ENCODE measurements at places on chromosomes 1 and 21.

GRCh38 chr1:202961220-202961880 lies 3.2 kb upstream of the ADIPOR1 start:
- DNase-seq, result no peak

- DNase-seq, result peak; percentile 45
Observed at GRCh38 chr1:23149114-23149513, 19.5 kb downstream of the LUZP1 start.

DNA sequence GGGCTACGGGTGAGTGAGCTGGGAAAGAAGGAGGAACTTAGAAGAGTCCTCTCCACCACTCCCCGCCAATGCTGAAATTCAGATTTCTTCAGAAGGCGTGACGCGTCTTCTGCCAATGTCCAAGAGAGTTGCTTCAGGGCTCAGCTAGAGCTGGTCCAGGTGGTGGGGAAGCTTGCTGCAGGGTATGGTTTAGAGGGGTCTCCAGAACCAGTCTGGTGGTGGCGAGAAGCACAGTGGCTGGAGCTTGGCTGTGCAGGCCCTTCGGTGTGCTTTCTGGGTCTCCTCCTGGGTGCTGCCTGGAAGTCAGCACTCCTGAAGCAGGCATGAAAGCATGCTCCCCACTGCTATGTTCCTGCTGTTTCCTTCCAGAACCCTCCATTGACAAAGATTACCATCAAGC lies 387.2 kb downstream of the PTPRU start:
- DNase-seq, result no peak

DNA sequence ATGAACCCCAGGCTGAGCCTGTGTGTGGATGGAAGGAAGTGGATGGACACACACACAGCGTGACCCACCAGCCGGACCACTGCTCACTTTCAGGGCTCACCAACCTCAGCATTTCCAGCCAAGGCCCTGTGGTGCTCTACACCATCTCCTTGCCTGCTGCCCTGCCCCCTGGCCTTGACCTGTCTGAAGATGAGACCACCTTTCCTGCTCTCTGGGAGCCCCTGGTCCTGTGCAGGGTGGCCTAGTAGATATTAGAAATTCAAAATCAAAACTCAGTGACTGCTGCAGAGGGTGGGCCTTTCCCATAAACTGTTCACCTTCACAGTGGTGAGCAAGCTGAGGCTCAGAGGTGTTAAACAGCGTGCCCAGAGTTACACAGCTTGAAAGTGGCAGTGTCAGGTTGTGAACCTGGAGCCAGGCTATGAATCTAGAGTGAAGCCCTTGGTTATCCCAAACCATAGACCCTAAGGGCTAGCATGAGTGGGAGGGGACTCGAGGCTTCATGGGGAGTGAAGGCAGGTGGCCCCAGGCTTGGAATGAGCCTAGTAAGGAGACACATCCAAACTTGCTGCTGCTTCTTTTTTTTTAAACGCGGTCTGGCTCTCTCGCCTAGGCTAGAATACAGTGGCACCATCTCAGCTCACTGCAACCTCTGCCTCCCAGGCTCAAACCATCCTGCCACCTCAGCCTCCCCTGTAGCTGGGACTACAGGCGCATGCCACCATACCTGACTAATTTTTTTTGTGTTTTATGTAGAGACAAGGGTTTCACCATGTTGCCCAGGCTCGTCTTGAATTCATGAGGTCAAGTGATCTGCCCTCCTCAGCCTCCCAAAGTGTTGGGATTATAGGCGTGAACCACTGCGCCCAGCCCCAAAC lies 41.5 kb downstream of the MAN1C1 start:
- DNase-seq, result no peak

GRCh38 chr1:78375996-78376395 lies 114.8 kb upstream of the PTGFR start:
- DNase-seq, result no peak

- DNase-seq, result peak; percentile 43
Observed at GRCh38 chr1:59903141-59903754, 23.3 kb downstream of the CYP2J2 start.

- DNase-seq, result no peak
Observed at GRCh38 chr1:181075766-181076350, 12.6 kb upstream of the IER5 start.

DNA sequence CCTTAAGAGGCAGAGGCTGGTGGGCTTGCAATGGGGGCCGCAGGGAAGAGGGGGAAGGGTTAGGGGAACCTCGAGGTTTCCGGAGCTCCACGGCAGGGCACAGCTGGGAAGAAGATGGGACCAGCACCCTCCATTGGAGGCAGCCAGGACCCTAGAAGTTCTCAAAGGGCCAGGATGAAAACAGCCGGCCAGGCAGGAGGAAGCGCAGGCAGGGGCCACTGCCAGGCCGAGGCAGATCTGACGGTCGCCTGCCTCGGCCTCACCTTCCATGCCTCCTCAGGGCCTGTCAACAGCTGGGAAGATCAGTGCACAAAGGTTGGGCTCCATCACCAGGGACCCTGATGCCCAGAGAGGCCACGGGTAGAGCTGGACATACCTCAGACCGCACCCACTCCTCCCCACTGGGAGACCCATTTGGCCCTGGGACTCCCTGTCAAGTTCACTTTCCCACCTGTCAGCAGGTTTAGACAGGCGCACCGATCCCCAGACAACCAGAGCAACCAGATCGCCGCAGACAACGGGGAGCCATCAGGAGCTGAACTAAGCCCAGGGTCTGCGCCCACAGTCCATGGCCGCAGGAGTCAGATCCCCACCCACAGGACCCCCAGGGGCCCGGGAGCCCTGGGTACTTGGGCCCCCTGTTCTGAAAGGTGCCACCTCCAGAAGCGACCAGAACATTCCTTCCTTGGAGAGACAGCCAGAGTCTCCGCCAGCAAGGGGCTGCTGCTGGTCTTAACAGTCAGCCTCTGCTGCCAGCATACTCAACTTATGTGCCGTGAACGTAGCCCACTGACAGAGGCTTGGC lies 2.2 kb downstream of the SLC19A1 start:
- no peak for DNase-seq

GRCh38 chr1:116909512-116910378 lies at the start of gene PTGFRN:
Gene PTGFRN (plus strand): TSS chr1:116909916. CDS start chr1:116910204, 288 bp downstream.
- DNase-seq, result peak; percentile 40

DNA sequence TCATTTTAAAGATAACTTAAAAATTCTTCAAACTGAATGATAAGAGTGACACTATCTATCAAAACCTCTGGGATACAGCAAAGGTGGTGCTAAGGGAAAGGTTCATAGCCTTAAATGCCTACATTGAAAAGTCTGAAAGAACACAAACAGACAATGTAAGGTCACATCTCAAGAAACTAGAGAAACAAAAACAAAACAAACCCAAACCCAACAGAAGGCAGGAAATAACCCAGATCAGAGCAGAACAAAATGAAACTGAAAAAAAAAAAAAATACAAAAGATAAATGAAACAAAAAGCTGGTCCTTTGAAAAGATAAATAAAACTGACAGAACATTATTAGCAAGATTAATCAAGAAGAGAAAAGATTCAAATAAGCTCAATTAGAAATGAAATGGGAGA lies 6.8 kb downstream of the ODF2L start:
- DNase-seq, result no peak

DNA sequence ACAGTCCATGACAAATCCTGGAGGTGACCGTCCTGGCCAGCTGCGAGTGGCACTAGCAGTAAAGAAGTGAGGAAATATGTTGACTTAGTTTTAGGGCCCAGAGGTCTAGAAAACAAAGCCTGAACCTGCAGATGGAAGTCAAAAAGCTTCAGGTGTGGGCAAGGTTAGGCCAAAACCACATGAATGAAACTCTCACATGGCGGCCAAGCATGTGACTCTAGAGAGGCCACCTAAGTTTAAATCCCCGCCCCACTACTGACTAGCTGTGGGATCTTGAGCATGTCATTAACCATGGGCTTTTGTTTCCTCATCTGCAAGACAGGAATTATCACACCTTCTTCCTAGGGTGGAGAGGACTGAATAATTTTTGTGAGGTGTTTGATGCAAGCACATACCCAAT lies 148.2 kb upstream of the DAB1 start:
- no peak for DNase-seq

DNA sequence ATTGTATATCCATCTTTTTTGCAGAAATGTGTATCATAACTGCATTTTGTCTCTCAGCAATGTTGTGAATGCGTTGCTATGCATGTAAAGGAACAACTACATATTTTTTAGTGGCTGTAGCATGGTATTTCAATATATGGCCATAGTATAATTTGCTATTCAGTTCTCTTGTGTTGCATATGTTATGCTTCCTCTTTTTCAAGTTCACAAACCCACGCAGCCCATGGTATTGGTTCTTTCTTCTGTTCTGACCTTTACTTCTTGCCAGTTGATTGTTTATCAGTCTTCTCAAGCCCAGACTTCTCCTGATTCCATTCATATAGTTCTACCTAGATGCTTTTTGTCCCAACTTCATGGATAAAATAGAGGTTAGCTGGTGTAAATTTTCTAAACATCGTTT lies 6.1 kb downstream of the SLC22A15 start:
- no peak for DNase-seq

GRCh38 chr21:35601211-35601610 lies 459.1 kb downstream of the SETD4 start:
- no peak for DNase-seq

DNA sequence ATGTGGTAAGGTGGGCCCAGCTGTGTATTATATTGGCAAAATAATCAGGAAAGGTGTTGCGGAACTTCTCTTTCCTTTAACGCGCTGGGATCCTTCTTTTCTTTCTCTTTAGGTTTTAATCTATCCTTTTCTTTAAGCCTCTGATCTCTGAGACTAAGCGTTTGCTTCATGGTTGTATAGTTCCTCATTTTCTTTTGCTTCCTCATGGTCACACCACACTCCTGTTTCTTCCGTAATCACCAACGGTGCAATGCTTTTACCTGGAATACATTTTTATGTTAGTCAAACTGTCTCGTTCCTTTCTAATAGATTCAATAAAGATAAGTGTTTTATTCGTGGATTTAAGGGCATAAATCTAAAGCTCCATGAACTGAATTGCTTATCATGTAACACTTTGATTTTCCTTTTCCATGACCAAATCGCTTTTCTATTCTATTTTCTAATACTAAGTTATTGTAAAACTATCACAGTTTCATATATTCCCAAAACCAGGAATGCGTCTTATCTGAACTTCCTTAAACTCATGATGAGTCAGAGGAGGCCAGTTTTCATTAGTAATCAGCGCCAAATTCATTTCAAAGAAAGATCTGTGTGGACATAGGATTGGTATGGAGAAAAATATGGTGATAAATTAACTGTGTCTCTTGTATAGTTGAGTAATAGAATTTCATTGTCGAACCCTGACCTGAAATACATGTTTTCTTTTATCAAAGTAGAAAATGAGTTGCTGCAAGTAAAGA lies 12.2 kb downstream of the SDCCAG8 start:
- peak; percentile 67 for DNase-seq

DNA sequence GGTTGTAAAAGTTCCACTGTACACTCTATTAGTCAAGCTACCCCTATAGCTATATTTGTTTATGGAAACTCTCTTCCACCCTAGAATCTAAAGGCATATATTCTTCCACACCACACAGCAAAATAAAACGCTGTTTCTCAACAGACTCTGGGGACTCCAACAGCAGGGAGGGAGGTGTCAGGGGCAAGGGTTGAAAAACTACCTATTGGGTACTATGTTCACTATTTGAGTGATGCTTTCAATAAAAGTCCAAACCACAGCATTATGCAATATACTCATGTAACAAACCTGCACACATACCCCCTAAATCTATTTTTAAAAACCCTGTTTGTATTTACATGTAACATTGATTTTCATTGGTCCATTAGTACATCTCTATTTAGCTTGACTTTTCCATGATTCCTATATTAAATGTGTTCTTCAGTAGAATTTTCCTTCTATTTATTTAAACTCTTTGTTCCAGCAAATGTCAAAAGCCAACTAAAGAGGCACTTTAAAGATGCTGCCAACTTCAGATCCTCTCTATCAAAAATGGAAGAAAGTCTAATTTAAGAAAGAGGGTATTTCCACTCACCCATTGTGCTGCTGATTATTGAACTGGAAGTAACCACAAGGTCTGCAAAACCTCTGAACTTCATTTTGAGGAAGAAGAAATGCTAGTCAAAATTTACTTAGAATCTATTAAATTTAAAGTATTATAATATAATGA lies 26.2 kb downstream of the RGS7 start:
- DNase-seq, result no peak

DNA sequence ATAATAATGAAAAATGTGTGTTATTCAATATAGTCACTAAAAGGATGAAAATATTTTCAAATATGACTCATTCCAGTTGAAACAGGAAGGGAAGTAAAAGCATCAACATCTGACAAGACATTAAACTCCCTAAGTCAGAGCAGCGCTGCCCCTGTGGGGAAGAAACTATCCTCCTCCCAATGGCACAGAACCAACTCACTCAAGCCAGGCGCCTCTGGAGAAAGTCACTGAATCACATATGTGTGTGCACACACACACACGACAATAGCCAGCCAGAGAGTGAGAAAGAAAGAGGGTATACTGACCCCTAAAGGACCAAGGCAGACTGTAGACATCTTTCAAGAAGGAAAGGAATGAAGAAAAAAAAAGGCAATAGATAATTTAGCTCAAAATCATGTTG lies 126.9 kb downstream of the SETD4 start:
- DNase-seq, result peak; percentile 69

DNA sequence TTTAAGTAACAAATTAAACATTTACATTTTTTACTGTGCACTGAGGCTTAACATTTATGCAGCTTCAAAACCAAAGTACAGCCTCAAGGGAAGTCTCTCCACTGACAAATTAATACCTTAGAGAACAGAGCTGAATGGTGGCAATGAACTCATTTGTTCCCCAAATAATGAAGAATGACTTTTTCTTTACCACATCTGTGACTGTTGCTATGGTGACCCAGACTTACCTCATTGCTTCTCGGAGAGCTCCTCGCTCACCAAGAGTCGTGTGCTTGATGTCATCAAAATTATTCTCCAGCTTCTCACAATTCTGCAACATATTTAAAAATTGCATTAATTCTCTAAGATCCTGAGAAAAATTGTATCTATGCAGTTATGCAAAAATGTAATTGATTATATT lies 92.9 kb downstream of the DPYD start:
- DNase-seq, result no peak

DNA sequence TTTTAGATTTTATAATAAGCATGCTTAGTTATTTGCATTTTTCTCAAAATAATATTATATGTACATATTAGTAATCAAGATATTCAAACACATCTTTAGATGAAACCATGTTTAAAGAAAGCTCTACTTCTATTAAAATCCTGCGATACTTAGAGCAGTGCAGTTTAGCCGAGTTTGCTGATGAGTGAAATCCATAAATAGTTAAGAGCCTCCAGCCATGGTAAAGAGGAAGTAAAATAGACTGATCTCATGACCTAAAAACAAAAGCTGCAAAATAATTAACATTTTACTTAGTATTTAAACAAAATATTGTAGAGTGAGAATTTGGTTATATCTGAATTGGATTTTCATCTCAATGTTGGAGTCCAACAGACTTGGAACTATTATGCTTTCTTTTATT lies 147.4 kb upstream of the NRIP1 start:
- no peak for DNase-seq

- no peak for DNase-seq
Observed at GRCh38 chr1:202562444-202563060, 147.7 kb downstream of the SYT2 start.

GRCh38 chr1:110707232-110707631 lies 32.5 kb upstream of the KCNA3 start:
- DNase-seq, result no peak

- DNase-seq, result no peak
Observed at GRCh38 chr1:5709461-5709975, 282.7 kb downstream of the NPHP4 start.

- DNase-seq, result no peak
Observed at GRCh38 chr1:17017435-17017834, 5.7 kb upstream of the ATP13A2 start.
